ENCODE measurements at places on chromosomes 7 and 10.

DNA sequence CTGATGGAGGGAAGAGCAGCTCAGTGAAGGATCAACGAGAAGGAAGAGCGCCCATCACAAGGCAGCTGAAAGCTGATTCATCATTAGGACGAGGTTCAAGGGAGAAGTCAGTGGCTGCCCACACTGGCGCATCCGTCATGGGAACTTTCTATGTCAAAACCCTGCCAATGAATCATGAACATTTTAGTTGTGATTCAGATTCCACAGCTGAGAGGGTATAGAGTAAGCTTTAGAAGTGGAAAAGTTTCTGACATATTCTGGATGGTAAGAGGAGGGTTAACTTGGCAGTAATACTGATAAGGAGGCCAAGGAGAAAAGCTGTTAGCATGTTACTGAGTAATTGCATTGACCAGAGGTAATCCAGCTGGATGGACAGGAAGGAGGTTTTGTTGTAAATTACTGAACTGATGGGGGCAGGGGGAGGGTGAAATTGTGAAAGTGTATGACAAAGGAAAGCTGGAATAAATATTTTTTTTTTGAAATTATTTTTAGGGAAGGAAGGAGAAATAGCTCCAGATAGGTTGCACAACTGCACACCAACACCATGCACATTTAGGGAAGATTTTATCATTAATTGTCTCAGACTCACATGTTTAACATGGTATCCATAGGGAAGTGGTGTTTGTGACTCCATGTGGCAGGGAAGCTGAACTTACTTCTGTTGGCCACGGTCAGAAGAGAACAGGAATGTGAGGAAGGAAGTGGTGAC lies 78.3 kb upstream of the NRP1 start:
- no peak for DNase-seq

GRCh38 chr10:83274088-83274487 lies 865.2 kb upstream of the GHITM start:
- no peak for DNase-seq

GRCh38 chr10:13046851-13047528 lies 45.5 kb upstream of the CCDC3 start:
- DNase-seq = no peak

DNA sequence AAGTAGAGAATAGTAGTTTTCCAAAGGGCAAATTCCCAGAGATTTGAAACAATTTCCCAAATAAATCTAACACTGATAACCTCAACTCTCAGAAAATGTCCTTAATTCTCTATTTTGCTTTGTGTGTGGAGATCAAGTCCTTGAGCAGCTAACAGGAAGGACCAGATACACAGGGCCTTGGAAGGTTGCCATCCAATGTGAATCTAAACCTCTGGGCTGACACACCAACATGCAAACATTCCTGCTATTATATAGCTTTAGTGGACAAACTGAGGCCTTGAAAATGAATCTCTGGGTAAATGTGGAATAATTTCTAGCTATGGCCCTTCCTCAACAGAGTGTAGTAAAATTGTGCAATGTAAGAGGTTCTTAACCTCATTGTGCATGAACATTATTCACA lies 44.1 kb upstream of the PARD3 start:
- no peak for DNase-seq

GRCh38 chr7:28984217-28984616 lies 26.1 kb upstream of the TRIL start:
- DNase-seq = no peak

DNA sequence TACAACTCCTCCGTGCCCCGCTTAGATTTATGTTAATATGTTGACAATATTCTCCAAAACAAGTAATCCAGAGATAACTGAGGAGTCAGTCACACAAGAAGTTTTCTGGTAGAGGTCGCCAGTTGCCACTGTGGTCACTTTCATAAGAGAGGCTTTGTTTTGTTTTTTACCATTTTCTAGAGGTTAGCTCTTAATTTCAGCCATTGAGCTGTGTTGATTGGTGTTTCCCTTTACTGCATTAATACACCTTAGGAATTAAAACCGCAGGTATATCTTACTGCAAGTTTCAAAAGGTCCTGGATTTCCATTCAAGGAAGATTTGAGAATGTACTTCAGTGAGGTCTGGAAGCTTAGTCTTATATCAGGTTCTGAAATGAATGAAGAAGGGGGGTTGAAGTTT lies 3.5 kb downstream of the BMI1 start:
- no peak for DNase-seq

DNA sequence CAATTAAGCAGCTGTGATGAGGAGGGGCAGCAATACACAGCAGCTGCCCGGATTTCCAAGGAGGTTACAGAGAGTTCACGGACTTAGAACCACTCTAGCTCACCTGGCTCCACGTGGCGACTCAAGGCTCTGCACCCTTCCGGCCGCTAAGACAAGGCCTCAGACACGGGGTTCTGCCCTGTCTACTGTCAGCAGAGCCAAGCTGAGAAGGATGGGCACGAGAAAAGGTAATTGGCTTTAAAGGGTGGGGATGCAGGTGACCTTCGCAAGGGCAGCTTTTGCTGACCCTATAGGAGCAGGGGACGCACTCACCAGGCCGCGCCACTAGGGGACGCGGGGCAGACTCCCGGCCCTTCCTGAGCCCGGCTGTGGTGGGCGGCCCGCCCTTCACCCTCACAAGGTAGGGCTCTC lies 152.4 kb downstream of the KIF20B start:
- DNase-seq = no peak

GRCh38 chr10:30481603-30482002 lies 47.6 kb downstream of the MAP3K8 start:
- no peak for DNase-seq

DNA sequence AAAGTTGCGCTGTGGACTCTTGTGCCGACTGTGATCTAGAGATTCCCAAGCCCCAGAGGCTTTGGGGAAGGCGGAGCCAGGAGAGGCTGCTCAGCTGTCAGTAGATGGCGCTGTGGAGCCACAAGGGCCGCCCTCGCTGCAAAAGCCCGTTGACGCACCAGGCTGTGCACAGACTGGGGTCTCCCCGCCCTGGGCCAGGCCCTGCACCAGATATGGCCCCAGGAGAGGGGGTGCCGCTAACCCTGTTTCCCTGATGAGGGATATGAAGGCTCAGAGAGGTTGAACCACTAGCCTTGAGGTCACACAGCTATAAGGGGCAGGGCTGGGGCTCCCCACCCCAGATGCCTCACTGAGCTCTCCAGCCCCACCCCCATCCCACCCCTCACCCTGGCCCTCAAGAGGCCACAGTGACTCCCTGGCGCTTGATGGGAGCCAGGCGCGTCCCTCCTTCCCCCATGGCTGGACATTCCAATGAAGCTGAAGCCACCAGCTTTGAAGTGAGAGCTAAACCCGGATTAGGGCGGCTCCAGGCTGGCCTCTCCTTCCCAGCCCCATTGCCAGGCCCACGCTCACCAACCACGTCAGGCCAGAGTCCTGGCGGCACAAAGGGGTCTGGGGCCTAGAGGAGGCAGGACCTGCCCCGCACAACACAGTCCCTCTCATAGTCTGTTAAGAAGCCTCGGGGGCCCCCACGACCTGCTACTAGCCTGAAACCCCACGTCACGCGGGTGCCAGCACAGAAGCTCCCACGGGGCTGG lies 26.4 kb downstream of the MYL10 start:
- DNase-seq = peak; percentile 5

Data from T-helper 2 cell (primary cell).